Lower lobe of right lung (tissue), 2 donors: ENCODE measurements at places on chromosomes 6 and 20. TPM values are rescaled to one million over a fixed set of nuclear protein-coding genes. Genes with fewer than 3 reads are reported as not detected.

GRCh38 chr6:133707456-133707855 lies 181.5 kb upstream of the TCF21 start:
- no peaks in the 10 kb centered on the region for H3K4me1 ChIP-seq
- no peaks in the 10 kb centered on the region for H3K27me3 ChIP-seq
- no peak for DNase-seq
- H3K36me3 ChIP-seq, result no peaks in the 10 kb centered on the region

GRCh38 chr6:41935193-41935574 lies 6.4 kb downstream of the CCND3 start:
- no peak overlapping the region for H3K4me3 ChIP-seq
- peaks cover 59% of the 10 kb centered on the region for H3K4me1 ChIP-seq
- no peak overlapping the region for H3K27ac ChIP-seq

Gene PPP1R3G
- 0.41 TPM for total RNA-seq

Gene PRR18
- total RNA-seq, result 0.59 TPM

DNA sequence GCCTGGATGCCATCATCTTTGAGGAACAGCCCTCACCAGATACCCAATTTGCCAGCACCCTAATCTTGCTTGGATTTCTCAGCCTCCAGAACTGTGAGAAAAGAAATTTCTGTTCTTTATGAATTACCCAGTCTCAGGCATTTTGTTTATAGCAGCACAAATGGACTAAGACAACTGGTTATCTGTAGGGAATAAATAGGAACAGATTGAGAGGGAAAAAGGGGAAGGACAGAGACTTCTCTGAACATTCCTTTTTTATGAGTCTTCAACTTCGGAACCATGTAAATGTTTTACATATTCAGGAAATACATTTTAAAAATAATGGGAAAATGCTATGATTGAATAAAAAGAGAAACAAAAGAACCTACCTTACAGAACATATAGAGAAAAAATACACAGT lies 20.9 kb downstream of the KCTD20 start:
- H3K4me1 ChIP-seq, result peaks cover 10% of the 10 kb centered on the region
- H3K36me3 ChIP-seq, result no peaks in the 10 kb centered on the region
- no peak overlapping the region for H3K27ac ChIP-seq
- DNase-seq, result no peak

DNA sequence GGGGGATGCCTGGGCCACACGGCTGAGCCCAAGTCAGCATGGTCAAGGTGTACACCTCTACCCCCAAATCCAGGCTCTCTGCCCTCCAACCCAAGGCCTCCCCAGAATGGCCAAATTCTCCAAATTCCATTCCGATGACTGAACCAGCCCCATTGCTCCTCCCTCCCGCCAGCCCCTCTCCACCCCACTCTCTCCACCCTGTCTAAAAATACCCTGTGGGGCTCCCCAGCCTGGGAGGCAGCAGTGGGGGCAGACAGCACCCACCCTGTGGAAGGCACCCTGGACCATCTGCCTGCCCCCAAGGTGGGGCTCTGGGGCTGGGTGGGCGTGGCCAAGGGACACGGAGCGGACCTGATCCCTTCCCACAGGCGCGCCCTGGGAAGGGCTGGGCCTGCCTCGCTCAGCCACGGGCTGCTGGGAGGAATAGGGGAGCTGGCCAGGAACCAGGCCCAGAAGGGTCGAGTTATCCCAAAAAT lies 11.4 kb downstream of the TEAD3 start:
- DNase-seq, result no peak
- peaks cover 19% of the 10 kb centered on the region for H3K36me3 ChIP-seq

Gene SPINT4
- not detected for total RNA-seq

- DNase-seq, result no peak
- H3K27me3 ChIP-seq, result no peaks in the 10 kb centered on the region
- peaks cover 24% of the 10 kb centered on the region for H3K36me3 ChIP-seq
- H3K27ac ChIP-seq, result no peak overlapping the region
- H3K4me1 ChIP-seq, result no peaks in the 10 kb centered on the region
These were observed 69.0 kb downstream of the NCOA7 start for GRCh38 chr6:125859727-125860126.

DNA sequence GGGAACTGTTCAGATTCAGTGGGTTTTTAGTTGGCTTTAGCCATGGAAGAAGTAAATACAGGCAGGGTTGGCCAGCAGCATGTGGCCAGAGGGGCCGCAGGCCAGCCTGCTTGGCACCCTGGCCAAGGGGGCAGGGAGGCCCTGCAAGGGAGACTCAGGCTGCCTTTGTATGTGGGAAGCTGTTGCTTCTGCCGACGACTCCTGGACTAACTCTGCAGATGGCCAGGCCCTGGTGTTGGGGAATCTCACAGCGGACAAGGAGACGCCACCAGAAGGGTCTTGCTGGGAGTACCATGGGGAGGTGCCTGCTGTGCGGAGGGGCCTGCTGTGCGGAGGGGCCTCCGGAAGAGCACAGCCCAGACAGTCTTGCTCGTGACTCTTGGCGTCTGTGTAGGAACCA lies 25.2 kb downstream of the PYGB start:
- peaks cover 90% of the 10 kb centered on the region for H3K36me3 ChIP-seq
- no peaks in the 10 kb centered on the region for H3K27me3 ChIP-seq
- peak; percentile 14 for DNase-seq
- H3K27ac ChIP-seq, result no peak overlapping the region

Gene NFATC2
- total RNA-seq, result 6.6 TPM

- no peaks in the 10 kb centered on the region for H3K27me3 ChIP-seq
- H3K4me3 ChIP-seq, result no peak overlapping the region
- H3K4me1 ChIP-seq, result no peaks in the 10 kb centered on the region
These were observed 84.0 kb downstream of the AGPAT4 start for GRCh38 chr6:161189891-161190290.

Gene CALHM5
- total RNA-seq, result 1.9 TPM

- peaks cover 38% of the 10 kb centered on the region for H3K27me3 ChIP-seq
- no peak for DNase-seq
- H3K4me1 ChIP-seq, result peaks cover 22% of the 10 kb centered on the region
- H3K36me3 ChIP-seq, result no peaks in the 10 kb centered on the region
- no peak overlapping the region for H3K27ac ChIP-seq
- no peak overlapping the region for H3K4me3 ChIP-seq
These were observed 4.0 kb downstream of the TMEM200A start for GRCh38 chr6:130369831-130370230.

- H3K27ac ChIP-seq, result no peak overlapping the region
- no peaks in the 10 kb centered on the region for H3K4me1 ChIP-seq
- DNase-seq, result no peak
- no peak overlapping the region for H3K4me3 ChIP-seq
- no peaks in the 10 kb centered on the region for H3K36me3 ChIP-seq
These were observed 57.9 kb downstream of the FHL5 start for GRCh38 chr6:96620851-96621250.
